ENCODE measurements at places on chromosomes 11 and 22.

DNA sequence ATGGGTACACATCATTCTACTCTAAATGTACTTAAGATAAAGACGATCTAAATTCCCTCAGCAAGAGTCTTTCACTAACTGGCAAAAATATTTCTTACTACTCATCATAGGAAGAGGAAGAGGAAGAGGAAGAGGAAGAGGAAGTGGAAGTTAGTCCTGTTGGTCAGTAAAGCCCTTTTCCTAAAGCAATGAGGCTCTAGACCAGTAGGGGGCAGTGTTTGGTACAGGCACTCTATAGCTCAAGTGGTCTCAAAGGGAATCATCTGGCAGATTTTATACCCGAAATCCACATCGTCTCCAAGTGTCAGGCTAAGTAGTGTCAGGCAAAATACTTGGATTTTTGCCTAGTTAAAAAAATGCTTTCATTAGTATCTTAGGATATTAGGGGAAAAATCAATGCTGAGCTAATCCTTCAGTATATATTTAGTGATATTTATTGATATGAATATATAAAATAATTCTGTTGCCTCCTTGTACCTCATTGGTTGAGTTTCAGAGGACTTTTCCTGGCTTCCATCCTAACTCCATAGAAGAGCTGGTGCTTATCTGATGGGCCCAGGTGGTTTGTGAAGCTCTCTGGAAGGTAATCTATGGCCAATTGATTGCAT lies 7.7 kb downstream of the BLID start:
- peak; percentile 3 for DNase-seq

- DNase-seq: no peak
Measured at GRCh38 chr22:44314425-44315067, 1.8 kb upstream of the SHISAL1 start.

DNA sequence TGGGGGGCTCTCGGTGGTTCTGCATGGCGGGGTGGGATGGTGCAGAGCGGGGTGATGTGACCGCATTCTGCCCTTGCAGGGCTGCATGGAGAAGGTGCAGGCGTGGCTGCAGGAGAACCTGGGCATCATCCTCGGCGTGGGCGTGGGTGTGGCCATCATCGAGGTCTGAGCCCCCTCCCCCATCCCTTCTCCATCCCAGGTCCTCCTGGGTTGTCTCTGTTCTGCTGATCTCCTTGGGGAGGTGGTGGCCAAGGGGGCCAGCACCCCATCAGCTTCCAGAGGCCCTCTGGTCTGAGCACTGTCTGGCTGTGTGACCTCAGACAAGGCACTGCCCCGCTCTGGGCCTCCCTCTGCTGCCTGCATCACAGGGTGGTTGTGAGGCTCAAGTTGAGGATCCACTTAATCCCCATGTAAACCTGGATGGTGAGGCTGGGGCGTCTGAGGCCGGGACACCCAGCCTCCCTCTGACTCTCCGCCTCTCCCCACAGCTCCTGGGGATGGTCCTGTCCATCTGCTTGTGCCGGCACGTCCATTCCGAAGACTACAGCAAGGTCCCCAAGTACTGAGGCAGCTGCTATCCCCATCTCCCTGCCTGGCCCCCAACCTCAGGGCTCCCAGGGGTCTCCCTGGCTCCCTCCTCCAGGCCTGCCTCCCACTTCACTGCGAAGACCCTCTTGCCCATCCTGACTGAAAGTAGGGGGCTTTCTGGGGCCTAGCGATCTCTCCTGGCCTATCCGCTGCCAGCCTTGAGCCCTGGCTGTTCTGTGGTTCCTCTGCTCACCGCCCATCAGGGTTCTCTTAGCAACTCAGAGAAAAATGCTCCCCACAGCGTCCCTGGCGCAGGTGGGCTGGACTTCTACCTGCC lies 53.3 kb downstream of the CD82 start:
- no peak for DNase-seq

DNA sequence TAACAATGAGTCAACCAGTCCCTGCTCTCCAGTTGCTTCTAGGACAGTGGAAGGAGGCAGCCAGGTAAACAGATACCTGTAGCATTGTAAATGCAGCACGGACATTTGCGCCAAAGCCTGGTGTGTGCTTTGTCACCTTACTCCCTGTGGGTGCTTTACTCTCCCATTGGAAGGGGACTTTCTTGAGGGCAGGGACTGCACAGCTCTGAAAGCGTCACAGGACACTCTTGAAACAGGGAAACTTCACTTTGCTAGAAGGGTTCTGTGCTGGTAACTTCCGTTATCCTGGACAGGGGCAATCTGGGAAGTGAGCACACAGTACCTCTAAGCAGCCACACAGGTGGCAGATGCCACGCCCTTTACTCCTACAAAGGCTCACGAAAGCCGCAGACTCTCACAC lies 99.8 kb downstream of the MYO18B start:
- DNase-seq: no peak
